Mammary epithelial cell (primary cell): ENCODE measurements at places on chromosomes 6 and 20. TPM values are rescaled to one million over a fixed set of nuclear protein-coding genes. Genes with fewer than 3 reads are reported as not detected.

DNA sequence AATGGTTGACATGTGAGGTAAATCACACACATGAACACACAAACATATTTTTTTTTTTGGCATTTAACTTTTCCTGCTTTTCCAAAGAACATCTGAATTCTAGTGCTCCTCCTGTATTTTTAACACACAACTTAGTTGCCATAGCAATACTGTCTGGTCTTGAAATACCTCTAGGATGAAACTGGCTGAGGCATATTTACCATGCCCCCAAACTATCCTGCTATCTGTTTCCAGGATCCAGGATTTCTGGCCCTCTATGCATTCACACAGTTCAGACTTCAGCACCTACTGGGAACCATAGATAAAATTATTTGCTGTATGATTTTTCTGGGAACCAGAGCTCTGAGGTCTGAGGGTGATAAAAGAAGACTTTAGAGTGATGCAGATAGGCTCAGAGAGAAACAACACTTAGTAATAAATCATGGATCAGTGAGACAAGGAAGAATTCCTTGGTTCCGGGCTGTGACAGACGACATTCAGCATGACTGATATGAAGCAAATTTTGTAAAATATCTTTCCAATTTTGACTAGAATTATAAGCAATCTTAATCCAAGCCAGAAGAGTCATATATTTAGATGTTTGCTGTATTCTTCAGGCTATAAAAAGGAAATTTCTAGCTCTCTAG lies 359.7 kb downstream of the BTBD9 start:
- DNase-seq, result no peak

DNA sequence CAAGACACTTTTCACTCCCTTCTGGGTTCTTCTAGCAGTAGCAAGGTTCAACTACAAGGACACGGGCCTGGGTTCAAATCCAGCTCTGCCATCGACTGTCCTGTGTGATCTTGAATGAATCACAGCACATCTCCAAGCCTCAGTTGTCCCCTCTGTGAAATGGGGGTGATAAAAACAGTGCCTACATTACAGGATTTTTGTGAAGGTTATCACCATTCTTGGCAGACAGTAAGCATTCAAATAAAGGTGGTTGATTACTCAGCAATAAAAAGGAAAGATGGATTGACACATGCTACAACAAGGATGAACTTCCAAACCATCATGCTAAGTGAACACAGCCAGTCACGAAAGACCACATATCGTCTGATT lies 6.6 kb upstream of the TGM2 start:
- DNase-seq, result no peak

DNA sequence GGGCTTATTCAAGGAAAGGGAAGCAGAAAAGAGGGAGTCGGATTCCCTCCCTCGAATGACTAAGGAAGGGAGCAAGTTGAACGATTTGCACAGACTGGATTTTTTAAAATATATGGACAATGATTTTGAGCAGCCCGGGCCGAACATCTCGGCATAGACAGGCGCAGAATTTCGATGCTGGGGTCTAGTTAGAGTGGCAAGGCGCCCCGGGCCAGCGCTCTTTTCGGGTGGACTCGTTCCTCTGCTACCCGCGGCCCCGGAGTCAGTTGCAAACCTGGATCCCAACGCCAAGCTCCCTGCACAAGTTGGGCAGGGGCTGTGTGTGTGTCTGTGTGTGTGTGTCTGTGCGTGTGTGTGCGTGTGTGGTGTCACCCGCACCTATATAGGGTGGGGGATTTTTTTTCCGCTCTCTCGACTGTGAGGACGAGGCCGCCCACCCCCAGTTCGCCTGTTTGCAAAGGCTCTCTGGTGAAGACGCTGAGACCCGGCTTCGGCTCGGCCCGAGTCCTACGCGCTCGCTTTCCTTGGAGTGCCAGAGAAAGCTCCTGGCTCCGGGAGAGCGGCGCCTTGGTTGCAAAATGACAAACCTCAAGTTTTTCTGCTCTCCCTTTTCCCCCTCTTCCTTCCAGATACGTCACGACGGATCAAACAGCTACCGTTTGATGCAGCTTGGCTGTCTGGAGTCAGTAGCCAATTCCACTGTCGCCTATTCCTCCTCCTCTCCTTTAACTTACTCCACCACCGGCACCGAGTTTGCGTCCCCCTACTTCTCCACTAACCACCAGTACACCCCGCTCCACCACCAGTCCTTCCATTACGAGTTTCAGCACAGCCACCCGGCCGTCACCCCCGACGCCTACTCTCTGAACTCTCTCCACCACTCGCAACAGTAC lies 1.4 kb downstream of the TFAP2D start:
- DNase-seq, result no peak

Gene ANGPT4
- polyA plus RNA-seq, result 0.01 TPM

Gene TAGAP
- polyA plus RNA-seq, result 0.11 TPM

DNA sequence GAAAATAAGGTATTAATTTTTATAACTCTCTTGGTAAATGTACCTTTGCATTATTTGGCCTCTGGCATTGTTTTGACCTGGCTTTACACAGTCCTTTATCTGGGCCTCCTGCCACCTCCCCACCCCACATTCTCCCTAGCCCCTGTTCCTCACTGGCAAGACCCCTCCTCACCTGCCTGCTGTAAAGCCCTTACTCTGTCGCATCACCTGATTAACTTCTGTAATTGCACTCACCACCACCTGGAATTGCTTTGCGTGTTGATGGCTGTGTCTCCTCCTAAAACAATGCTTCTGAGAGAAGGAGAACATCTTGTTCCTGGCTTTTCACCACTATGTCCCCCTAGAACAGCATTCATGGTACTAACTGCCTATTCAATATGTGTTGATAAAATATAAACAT lies 24.8 kb downstream of the SNX9 start:
- DNase-seq, result no peak
